ENCODE measurements at places on chromosomes 7 and 10.

DNA sequence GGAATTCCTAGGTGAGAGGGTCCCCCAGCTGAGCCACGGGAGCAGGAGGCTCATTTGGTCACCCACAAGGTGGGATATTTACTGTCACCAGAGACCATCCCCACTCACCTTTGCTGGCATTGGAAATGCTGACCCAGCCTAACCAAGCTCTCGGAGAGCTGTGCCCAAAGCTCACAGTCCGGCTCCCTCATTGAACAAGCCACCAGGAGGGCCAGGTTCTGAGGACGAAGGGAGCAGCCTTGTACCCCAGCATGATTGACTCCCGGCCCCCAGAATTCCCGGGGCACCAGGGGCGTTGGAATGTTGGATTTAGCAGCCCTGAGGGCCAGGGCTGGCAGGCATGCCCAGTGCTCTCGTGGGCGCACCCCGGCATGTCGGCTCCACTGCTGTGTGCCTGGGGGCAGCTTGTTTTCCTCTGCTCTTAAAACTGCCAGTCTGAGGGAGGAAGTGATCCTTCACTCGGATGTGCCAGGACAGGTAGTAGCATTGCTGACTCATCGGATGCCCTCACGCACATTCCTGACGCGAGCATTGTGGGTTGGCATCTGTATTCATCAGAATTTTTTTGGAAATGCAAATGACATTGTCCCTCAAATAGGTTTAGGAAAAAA is 23.3 kb downstream of the CLIP2 start:
- no peak for DNase-seq

- no peak for DNase-seq
Measured at GRCh38 chr10:58546722-58547445, 34.2 kb downstream of the BICC1 start.

- DNase-seq = no peak
Measured at GRCh38 chr10:25393621-25394020, 218.8 kb downstream of the GPR158 start.

DNA sequence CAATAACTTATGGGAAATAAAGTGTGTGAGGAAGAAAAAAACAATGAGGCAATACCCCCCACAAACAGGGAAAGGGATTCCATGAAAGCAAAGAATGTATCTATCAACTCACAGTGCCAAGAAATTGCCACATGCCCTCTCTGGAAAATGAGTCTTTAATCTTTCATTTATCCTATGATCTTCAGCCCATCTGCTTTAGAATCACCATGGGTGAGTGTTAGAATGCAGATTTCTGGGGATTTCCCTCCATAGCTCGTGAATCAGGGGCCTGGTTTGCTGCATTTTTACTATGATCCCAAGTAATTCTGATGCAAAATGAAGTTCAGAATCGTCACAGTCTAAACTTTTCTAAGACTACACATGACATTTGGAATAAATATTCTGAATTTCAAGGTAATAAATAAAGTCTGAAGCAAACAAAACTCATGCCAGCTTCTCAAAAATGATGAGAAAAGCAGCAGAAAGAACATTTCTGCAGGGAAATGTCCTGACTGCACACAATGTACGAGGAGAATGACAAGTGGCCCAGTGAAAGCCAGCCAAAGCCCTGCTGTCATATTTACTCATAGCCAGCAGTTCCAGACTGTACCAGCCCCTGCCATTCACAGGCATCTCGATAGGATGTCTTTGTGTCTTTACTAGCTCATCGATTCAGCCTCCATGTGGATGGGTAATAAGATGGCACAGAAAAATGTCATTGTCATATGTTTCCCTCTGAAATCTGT is 167.1 kb downstream of the ELMO1 start:
- DNase-seq = no peak

DNA sequence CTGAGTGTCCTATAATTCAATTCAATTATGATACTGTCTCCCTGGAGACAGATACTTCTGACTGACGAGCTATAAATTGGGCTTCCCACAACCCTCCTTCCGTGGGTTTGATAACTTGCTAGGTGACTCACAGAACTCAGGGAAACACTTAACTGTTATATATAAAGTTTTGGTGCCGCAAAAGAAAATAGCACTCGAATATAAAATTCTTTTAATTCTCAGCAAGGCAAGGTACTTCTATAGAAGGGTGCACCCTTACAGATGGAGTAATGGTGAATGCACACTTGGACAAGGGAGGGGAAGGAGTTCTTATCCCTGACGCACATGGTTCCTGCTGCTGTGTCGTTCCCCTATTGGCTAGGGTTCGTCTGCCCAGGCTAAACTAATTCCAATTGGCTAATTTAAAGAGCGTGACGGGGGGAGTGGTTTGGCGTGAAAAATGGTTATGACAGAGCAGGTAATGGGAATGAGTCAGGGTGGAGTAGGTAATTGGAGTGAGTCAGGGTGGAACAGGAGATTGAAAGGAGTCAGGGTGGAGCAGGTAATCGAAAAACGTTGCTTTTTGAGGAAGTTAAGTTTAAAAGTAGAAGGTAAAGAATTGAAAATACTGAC is 20.8 kb upstream of the GHITM start:
- no peak for DNase-seq

GRCh38 chr7:132655131-132655727 is 79.0 kb upstream of the PLXNA4 start:
- peak; percentile 84 for DNase-seq

DNA sequence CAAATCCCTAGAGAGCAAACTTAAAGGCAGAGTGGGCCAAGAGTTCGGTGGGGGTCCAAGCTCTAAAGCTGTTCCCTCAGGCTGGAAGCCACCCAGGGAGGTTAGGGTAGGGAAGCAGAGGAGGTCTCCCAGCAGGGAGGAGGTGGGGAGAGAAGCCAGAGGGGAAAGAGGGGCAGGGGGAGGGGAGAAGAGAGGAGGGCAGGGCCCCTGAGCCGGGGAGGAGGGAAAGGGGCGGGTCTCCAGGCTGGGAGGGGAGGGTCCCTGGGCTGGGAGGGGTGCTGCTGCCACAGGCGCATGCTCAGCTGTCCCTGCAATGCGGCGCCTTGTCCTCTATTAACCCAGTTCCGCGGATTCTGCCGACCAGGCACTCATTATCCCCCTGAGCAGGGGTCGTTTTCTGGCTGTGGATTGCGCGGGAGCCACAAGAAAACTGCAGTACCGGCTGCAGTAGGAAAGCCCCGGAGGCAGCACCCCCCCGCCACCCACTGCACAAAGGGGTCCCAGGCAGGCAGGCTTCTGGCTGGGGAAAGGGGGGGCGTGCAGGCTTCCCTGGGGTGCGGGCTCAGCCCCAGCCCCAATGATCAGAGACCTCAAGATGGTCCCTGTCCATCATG is 49.3 kb downstream of the CAMK2B start:
- no peak for DNase-seq

DNA sequence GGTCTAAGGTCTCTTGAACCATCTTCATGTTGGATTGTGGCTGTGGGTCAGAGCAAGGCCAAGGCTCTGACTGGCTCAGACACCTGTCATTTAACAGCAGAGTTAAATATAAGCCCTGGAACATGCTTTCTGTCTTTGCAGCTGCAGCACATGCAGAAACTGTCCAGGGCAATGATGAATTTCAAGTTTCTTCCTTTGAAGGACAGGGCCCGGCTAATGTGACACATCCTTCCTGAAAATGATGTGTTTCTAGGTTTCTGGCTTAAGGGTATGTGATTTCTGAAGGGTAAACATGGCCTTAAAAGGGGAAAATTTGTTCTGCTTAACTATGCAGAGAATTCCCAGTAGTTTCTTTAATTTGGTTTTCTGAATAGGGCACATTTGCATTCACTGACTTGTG is 34.0 kb upstream of the SLC35B4 start:
- no peak for DNase-seq

DNA sequence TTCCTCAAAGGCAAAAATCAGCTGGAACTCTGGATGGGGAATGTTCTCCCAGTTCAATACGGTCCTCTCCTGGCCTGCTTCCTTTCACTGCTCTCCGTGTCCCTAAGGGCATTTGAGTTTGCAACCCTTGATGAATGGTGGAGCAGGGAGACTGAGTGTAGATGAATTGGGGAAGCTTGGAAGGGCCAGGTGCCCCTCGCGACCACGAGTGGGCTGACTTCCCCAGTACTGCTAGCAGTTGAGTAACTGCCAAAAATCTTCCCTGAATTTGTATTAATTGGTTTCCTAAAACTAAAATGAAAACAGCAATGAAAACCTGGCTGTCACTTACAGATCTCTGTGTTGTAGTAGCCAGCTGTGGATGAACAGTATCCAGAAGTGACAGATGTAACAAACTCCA is 13.6 kb downstream of the IRF5 start:
- no peak for DNase-seq

DNA sequence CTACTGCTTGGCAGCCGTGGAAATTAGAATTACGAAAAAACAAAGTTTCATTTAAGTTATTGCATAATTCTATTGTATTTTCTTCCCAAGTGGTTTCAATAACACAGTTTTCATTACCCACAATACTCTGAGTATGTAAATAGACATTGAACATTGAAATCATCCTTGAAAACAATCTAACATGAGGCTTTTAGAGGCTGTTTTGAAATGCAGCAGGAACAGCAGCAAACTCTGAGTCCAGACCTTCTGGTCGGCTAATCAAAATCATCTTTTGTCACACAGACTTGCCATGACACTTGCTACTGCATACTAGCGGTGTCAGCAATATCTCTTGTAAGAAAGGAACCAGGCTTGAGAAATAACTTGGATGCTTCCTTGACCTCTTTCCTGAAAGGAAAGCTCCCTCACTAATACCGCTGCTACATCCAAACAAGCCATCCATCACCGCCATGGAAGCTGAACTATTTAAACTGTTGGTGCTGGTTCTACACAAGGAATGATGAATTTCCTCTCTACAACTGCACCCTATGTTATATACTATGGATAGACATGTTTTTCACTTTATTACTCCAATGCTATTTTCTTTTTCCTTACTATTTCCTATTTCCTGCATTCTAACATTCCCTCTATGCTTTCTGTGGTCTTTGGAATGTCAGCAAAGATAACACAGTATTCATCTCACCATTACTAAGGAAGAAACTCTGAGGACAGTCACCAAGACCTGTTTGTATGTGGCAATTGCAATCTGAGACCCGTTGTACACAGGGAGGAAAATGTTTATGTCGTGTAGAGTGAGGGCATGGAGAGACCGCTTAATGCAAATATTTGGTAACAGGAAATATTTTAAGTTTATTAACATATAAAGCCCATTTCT is 130.8 kb downstream of the ITGA8 start:
- DNase-seq = no peak

DNA sequence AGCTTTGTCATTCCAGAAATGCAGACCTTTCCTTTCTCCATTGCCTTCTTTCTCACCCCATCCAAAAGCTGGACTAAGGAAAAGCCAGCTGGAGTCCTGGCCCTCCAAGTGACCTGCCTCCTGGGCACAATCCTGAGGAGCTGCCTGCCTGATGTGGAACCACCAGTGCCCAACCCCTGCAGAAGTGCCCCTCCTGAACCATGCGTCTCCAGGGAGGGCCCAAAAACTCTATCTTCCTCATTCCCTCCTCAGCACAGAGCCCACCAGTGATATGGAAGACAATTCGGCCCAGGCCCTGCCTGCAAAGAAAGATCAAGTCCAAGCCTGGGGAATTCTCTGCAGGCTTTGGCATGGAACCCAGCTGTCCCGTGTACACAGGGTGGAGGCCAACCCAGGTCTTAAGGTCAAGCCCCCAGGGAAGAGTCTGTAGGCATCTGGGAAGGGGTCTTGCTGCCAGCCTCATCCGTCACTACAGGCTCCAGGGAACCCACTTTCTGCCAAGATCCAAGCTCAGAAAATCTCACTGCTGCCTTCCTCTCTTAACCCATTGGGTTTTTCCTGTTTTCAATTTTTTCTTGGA is 3.5 kb upstream of the GRID1 start:
- DNase-seq = no peak

- DNase-seq = no peak
Measured at GRCh38 chr10:113132591-113133121, 182.6 kb downstream of the TCF7L2 start.

DNA sequence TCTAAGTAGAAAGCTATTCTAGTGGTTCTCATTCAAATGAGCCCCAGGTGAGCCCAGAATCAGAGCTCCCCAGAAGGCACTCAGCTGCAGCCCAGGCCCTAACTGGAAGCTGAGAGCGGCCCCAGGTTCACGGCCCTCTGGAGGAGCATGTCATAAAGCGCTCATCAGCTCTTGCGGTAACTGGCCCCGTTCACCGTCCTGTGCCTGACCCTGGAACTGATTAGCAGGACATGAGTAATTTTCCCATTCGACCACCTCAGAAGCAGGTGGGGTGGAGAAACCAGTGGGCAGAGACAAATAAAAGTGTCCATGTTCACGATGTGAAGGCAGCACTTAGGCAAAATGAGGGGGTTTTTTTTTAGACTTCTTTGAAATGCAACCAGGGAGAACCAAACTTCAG is 136.1 kb upstream of the LYZL2 start:
- no peak for DNase-seq

- DNase-seq = no peak
Measured at GRCh38 chr7:86867163-86867762, 192.2 kb downstream of the ELAPOR2 start.

DNA sequence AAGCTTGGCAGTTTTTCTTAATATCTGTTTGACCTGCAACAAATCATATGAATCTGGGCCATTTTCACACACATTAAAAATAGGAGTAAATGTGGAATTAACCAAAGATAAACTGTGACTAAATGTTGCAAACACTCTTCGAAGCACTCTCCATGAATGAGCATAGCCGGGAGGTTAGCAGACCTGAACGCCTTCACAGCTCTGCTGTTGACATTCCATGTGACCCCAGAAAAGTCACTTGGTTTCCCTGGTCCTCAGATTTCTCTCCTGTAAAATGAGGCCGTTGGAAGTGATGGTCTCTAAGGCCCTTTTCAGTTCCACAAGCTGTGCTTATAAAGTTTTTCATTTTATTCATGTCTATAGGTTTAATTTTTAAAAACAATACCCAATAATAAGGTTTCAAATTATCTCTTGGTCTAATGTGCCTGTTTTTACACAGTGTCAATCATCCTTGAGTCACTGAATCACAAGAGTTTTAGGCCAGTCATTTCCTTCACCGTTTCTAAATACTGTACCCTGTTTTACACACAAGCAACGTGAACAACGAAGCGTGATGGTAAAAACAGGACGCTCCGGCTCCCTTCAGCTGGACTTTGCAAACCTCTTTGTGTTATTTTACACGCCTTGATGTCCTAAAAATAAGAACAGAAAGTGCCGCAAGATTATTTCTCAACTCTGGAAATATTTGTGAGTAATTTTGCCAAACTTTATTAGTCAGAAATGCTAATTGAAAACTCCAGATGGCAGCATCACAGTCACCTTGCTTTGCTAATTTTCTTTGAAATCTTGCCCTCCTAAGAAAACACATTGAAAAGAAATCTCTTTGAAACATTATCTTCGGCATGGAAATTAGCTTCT is 38.6 kb upstream of the MET start:
- DNase-seq = no peak

Data from activated CD8-positive, alpha-beta memory T cell treated with anti-CD3 and anti-CD28 coated beads, Interleukin-2, amount 10 ng/mL, durations not matched to agents 7 days and 5 days (primary cell).